ENCODE measurements at places on chromosomes 3 and 15.
A peak's percentile ranks its signal among the peaks of the same experiment; 100 is the strongest.

DNA sequence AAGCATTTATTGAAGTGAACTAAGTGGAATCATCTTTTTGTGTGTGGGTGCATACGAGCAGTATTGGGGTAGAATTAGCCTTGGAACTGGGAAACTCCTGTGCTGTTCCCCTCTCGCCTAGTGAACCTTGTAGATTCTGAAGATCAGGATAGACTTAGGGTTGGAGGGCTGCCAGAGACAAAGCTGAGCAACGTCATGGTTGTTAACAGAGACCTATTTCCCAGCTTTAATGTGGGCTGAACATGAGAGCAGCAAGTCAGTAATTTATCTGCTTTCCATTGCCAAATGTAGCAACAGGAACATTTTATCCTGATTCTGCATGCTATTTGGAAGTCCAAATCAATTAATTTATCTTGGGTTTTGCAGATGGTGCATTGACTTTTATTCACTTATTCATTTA lies 246.6 kb downstream of the IL20RB start:
- peak; percentile 17 for DNase-seq

DNA sequence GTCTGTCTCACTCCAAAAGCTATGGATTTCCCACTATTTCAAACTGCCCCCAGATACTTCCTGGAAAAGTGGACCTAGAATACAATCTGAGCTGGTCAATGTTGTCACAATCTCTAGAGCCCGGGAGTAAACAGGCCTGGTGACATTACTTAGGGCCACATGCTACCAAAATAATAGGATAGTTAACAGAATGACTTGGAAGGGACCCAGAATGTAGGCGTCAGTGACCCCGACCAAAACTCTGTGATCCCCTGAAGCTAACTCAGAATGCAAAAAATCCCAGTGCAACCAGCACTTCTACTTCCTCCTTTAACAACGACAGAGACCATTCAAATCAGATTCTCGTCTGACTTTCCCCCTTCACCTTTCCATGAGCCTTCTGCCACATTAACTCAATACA lies 51.5 kb upstream of the CDV3 start:
- DNase-seq = no peak

GRCh38 chr3:58613236-58614132 lies 36.3 kb upstream of the FAM107A start:
- DNase-seq = no peak

GRCh38 chr15:64112904-64113303 lies 17.1 kb downstream of the SNX1 start:
- DNase-seq = no peak

DNA sequence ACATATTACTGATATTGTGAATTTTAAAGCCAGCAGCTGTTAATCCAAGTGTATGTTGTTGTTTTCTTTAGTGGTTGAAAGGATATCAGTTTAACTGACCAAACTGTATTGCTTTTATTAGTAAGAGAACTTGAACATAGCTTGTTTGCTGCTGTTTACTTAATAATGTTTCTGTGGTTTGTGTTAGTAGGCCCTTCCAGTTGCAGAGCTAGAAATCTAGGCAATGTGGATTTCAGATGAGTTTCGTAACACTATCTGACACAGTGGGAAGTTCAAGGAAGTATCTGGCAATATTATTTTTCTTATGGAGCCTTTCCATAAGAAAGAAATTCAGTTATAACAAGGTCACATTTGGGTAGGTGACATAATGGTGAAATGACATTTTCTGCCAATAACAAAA lies 18.5 kb downstream of the ZNF609 start:
- no peak for DNase-seq

GRCh38 chr3:155554777-155555451 lies 190.0 kb downstream of the PLCH1 start:
- DNase-seq = no peak

GRCh38 chr3:70108072-70108471 lies 108.5 kb downstream of the SAMMSON start:
- no peak for DNase-seq

DNA sequence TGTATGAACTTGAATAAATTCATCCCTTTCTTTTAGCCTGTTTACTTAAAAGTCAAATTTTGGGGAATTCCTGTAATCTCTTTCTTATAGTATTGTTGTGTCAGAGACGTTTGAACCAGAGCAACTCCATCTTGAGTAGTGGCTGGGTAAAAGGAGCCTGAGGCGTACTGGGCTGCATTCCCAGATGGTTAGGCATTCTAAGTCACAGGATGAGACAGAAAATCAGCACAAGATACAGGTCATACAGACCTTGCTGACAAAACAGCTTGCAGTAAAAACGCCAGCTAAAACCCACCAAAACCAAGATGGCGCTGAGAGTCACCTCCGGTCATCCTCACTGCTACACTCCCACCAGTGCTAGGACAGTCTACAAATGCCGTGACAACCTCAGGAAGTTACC lies 94.5 kb downstream of the P3H2 start:
- no peak for DNase-seq

DNA sequence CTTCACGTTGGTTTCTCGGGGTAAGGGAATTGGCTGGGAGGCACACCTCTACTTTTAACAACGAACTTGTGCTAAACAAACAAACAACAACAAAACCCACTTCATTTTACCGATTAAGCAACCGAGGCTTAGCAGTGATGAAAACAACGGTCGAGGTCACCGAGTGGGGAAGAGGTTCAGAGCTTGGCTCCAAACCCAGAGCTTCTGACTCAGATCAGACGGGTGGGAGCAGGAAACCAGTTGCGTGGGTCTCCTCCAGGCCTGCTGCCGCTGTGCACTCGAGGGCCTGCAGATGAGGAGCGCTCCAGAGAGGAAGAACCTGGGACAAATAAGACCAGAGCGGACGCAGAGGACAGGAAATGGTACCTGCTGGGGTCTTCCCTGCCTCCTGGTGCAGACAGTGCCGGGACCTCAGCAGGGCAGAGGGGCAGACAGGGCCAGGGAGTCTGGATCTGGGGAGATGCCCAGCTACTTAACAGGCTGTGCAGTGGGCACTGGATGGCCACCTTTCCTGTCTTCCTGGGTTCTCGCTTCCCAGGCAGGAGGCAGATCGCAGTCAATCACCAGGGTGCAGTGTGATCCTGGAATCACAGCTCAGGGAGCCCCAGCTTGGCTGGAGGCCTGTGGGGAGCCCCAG lies 99.0 kb upstream of the MEF2A start:
- DNase-seq = no peak

GRCh38 chr3:74845081-74845480 lies 230.6 kb upstream of the CNTN3 start:
- DNase-seq = no peak

DNA sequence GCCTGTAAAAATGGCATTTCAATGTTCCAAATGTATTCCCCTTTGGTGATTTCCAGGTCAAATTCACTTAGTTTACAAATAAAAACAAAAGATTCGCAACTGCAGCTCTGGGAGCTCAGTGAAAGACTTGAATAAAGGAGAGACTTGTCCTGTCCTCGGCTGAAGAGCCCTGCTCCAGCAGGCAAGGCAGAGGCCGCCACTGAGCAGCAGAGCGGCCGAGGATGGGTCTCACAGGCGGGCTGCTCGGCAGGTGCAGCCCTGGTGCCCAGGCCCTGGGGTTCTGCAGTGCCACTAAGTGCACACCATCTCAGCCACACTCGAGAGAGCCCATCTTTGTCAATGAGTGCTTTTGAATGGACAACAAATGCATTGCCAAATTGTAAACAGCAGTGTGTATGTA lies 856.2 kb downstream of the AGBL1 start:
- DNase-seq = no peak

DNA sequence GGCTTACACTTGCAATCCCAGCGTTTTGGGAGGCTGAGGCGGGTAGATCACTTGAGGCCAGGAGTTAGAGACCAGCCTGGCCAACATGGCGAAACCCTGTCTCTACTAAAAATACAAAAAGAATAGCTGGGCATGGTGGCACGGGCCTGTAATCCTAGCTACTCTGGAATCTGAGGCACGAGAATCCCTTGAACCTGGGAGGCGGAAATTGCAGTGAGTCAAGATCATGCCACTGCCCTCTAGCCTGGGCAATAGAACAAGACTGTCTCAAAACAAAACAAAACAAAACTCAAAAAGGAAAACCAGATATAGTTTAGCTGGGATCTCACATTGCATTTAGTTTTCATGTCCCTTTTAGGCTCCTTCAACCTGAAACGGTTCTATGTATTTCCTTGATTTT lies 2.9 kb upstream of the USP50 start:
- DNase-seq = no peak

GRCh38 chr3:133474251-133474801 lies 74.5 kb downstream of the BFSP2 start:
- DNase-seq = peak; percentile 95

GRCh38 chr3:111415018-111415417 lies 127.0 kb upstream of the CD96 start:
- peak; percentile 11 for DNase-seq

DNA sequence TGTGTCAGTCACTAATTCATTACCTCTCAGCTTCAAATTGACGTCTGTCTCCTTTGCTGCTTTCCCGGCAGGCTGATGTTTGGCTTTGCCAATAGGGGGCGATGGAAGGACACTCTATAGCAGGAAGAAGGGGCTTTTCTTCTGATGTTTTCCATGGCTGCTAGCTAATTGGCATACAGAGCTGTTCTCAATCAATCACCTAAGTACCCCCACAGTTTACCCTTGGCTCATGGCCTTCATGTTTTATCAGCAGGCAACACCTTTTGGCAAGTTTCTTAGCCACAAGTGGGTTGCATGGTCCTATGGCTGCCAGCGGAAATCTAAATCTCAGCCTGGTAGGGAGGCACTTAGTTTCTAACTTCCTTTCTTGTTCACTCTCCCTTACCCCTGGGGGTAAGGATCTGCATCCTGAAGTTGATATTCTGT lies 45.0 kb downstream of the ESYT3 start:
- no peak for DNase-seq

GRCh38 chr3:24220859-24221657 lies 273.6 kb downstream of the THRB start:
- no peak for DNase-seq

- peak; percentile 45 for DNase-seq
Observed at GRCh38 chr3:72888546-72889309, 882 bp downstream of the GXYLT2 start.

DNA sequence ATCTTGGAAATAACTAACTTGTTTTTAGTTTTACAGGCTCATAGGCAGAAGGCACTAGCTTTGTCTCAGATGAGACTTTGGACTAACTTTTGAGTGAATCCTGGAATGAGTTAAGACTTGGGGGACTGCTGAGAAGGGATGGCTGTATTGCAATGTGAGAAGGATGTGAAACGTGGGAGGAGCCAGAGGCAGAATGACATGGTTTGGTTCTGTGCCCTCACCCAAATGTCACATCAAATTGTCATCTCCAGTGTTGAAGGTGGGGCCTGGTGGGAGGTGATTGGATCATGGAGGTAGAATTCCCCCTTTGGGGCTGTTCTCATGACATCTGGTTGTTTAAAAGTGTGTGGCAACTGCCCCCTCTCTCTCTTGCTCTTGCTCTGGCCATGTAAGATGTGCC lies 28.8 kb upstream of the CCDC50 start:
- no peak for DNase-seq

DNA sequence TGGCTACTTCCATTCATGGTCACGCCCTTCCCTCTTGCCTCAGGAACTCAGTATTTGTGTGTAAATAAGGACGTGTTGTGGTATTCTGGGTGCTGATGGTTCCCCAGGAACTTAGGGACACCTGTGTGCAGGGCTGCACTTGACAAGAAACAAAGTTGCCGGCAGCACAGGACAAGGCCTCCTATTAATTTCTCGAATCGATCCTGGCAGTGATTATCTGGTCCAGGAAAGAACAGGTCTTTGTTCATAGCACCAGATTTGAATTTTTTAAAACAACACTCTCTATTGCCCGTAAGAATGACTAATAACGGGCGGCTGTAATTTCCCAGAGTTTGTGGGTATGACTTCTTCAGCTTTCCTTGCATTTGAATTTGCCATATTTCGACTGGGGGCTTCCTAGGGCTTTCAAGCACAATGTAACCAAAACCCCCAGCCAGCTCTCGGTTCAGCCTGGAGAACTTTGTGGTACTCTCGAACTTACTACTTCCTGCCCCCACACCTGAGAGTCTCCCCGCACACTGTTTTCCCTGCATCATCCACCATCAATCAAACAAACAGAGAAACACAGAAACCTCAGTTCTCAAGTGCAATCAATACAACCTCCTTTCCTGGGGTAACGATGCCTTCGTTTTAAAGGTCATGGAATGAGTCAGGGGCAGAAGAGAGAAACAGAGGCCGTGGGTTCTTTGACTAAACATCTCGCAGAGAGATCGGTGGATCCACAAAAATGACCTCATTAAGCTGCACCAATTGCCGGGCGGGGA lies 241.7 kb upstream of the ICE2 start:
- DNase-seq = no peak

DNA sequence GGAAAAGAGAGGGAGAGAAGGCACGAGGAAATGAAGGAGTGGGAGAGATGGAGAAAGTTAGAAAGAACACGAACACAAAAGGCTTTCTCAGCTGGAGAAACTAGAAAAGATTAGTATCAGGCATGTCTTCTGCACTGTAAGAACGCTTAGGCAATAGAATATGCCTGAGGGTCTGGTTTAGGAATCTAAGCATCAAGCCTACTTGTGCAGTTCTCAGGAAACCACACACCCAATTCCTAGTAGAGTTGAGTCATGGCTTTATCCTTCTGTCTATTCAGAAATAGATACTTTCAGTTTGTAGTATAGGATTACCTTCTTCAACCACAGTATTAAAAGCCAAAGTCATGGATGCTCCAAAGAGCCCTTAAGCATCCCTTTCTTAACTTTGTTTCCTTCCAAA lies 969.4 kb downstream of the NTRK3 start:
- no peak for DNase-seq

- DNase-seq = no peak
Observed at GRCh38 chr3:67401921-67402320, 252.5 kb downstream of the SUCLG2 start.

DNA sequence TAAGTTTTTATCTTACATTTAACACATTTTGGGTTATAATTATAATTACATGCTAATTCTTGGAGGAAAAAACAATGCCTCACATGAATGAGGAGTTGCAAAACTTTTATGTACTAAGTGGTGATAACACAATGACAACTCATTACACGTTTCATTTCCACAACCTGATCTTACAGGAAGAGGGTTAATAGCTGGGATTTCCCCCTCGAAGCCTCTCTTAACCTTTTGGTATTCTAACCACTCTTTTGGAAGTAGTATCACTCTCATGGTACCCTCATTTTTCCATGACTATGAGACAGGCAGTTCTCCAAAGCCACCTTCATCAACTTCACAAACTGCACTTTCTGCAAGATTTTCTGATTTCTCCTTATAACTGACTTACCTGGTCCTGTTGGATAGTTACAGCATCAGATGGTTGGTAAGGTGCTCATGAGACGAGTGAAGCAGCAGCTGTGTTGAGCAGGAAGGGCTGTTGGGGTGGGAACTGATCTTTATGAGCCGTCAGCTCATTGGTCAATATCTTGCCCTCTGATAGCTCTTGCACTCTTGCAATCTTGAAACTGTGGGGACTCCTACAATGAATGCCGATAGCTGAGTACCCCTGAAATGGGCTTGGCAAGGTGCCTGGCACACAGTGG lies 41.6 kb downstream of the ACAN start:
- DNase-seq = no peak

DNA sequence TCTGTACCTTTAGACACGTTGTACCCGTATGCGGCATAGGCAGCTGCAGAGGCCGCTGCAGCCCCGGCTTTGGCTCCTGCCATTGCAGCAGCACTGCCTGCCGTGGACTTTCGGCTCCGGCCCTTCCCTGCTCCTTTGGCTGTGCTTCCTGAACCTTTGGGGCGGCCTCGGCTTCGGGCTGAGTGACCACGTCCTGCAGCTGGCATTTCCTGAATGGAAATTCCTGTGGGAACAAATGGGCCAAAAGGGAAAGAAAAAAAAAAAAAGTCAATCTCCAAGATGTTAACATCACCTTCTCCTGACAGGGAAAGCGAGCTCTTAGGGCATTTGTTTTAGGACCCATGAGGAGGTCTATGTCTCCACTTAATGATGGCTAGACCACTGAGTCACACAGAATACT lies 29.6 kb downstream of the CHAC1 start:
- no peak for DNase-seq
